Cerebellar cortex (tissue), 1 donor: ENCODE measurements at places on chromosomes 7 and 10.
A peak's percentile ranks its signal among the peaks of the same experiment; 100 is the strongest.

GRCh38 chr10:132992433-132993215 lies 50.3 kb upstream of the CFAP46 start:
- DNase-seq, result no peak

GRCh38 chr10:80542652-80543318 lies 5.1 kb downstream of the SH2D4B start:
- DNase-seq, result no peak

- DNase-seq, result no peak
Observed at GRCh38 chr10:123011987-123012386, 3.2 kb downstream of the ACADSB start.

- no peak for DNase-seq
Observed at GRCh38 chr10:17431871-17432311, 22.5 kb downstream of the ST8SIA6 start.

GRCh38 chr10:116744163-116744753 lies 1.9 kb upstream of the HSPA12A start:
- no peak for DNase-seq

DNA sequence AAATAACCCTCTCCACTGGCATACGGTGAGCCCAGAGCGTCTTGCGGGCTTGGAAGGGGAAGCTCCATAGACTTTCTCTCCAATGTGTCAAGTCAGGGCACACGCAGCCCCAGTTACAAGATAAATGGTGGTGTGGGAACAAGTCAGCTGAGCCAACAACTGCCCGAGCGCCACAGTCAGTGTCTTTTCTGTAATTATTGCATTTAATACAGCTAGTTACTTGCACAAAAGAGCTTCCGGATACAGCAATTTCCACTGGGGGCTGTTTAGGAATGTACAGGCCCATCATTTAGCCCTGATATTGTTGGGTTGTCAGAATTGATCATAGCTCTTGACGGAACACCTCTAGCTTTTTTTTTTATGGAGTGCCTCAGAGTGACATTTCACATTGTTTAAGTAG lies 193.5 kb upstream of the SP8 start:
- DNase-seq, result no peak

- no peak for DNase-seq
Observed at GRCh38 chr10:79404231-79404609, 41.2 kb downstream of the ZCCHC24 start.

DNA sequence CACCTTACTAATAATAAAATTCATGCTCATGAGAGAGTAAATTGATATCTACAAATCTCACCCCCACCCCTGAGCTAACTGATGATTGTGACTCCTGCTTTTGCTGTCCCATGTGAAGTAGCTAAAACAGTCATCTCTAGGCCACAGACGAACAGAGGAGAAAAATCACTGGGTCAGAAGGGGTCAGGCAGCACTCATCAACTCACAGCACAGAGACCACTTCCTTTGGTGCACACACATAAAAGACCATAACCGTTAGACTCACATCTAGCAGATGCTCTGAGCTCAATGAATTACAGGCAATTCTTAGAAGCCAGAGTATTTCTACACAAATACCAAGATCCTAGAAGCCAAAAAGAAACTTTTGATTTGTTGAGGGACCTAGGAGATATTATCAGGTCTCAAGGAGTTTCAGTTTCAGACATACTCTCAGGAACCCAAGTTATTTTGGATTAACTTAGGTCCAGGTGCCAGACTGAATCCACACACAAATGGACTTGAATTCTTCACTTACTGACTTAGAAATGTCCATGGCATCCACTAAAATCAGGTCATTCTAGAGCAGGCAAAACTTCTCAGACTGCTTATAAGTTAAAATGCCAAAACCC lies 65.0 kb upstream of the TES start:
- no peak for DNase-seq

- DNase-seq, result no peak
Observed at GRCh38 chr7:3605222-3605621, 304.2 kb downstream of the SDK1 start.

DNA sequence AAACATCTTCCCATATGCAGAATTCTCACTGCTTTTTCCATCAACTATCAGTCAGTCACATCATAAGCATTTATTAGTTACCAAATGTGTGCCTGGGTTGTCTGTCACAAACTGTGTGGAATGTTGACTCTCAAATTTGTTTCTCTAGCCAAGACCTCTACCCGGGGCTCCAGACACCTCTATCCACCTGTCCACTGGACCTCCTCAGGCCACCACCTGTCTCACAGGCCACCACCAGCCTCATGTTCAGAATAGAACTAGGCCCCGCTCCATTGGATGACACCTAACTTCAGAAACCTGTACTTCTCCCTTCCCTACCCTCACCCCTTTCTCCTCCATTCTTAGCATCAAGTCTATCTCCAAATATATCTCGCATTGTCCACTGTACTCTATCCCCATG lies 176.9 kb downstream of the CHN2 start:
- peak; percentile 50 for DNase-seq

GRCh38 chr7:101624246-101625001 lies 4.7 kb downstream of the MYL10 start:
- DNase-seq, result peak; percentile 65

GRCh38 chr10:96365571-96365970 lies 6.8 kb upstream of the OPALIN start:
- no peak for DNase-seq

GRCh38 chr10:59018977-59019376 lies 157.5 kb upstream of the PHYHIPL start:
- no peak for DNase-seq

- DNase-seq, result no peak
Observed at GRCh38 chr7:155820788-155821187, 8.5 kb upstream of the SHH start.
